Glutamatergic neuron (in vitro differentiated cells): ENCODE measurements at places on chromosomes 1 and 21.
A peak's percentile ranks its signal among the peaks of the same experiment; 100 is the strongest.

DNA sequence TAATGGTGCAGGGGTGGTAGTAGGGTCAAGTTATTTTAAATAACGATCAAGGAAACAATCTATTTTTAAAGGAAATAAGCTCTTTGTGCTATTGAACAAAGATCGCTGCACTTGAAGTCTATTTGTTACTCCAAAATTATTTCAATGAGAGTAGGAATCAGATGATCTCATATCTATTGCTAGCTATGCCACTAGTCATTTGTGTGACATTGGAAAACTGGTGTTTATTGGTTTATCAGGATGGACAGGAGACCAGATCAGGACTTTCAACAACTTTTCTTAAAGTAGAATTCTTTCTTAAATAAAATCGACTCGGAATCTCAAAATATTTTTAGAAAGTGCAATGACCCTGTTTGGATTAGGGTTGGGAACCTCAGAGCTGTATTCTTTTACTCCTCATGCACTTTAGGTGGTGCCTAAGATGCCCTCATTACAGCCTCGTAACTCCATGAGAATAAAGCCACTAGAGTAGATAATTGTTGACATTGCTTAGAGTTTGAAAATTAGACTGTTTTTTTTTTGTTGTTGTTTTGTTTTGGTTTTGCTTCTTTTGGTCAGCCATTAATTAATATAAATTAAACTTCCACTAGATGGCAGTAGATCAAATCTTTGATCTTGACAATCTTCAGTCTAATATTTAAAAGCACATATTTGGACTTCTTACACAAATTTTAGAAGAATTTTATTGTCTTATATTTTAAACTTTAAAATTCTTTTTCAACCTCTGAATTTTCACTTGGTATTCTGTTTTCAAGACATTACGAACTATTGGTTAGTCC lies 352.4 kb downstream of the USP25 start:
- no peak for DNase-seq

GRCh38 chr1:233614173-233614742 lies 352 bp downstream of the KCNK1 start:
- peak; percentile 53 for DNase-seq

DNA sequence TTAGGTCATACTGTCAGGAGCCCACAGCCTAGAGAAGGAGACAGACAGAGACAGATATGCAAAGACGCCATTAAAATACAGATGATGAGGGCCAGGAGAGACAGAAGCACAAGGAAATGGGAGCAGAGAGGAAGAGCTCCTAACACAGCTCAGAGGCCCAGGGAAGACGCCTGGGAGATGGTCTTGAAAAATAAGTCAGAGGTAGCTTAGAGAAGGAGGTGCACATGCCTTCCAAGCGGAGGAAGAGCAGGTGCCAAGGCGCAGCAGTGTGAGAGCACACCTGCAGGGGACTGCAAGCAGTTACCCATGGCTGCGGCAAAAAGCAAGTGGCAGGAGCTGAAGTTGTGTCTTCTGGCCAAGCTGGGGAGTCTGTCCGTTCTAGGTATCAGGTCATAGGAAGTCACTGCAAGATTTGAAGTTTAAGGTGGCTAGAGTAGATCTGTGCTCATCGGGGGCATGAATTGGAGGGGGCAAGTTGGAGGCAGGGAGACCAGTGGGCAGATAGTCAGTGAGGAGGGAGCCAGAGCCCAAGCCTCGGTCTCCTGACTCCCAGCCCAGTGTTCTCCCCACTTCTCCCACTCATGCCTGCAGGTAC lies 1.3 kb upstream of the TRABD2B start:
- no peak for DNase-seq

DNA sequence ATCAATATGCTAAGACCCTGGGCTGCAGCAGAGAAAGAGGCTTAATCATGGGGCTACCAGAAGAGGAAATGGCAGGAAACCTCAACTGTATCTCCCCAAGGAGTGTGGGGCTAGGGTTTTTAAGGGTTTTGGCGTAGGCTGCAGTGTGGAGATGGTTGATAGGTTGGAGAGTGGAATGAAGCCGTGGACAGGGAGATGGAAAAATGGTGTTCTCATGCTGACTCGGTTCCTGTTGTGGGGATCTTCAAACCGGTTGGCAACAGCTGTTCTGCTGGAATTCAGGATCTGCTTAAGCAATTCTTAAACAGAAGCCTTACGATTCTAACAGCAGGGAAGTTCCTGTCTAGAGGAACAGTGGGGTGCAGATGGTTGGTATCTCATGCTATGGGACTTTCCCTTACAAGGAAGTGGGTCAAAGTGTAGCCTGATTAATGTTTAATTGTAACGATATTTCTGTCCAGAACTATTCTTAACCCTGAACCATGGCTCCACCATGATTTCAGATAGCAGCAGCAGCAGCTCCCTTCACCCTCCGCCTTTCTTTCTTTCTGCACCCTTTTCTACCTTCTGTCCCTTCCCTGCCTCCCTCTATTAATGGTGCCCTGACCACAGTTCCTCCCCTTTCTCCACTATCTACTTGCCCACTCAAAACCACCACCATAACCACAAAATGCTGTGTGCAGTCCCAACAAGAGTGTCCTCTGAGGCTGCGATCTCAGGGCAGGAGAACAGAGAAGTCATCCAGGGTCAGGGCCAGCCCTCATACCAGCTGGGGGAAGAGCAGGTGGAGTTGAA lies 30.8 kb downstream of the RSPH1 start:
- DNase-seq, result no peak

- no peak for DNase-seq
These were observed 59.3 kb downstream of the PACC1 start for GRCh38 chr1:212355230-212355969.

DNA sequence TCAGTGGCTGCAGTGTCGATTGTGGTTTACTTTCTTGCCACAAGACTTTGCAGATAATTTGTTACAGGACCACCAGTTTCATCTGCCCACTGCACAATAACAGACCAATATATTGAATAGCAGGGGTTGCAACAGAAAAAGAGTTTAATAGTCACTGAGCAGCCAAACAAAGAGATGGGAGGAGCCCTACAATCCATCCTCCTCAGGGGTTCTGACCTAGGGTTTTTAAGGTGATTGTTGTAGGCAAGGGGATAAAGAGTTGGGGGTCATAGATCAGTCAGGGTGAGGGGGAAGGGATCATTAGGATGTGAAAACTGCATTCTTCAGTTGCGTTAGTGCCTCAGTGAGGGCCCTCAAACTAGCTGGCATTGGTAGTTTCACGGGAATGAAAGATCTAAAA lies 110.7 kb upstream of the OLFM3 start:
- no peak for DNase-seq

DNA sequence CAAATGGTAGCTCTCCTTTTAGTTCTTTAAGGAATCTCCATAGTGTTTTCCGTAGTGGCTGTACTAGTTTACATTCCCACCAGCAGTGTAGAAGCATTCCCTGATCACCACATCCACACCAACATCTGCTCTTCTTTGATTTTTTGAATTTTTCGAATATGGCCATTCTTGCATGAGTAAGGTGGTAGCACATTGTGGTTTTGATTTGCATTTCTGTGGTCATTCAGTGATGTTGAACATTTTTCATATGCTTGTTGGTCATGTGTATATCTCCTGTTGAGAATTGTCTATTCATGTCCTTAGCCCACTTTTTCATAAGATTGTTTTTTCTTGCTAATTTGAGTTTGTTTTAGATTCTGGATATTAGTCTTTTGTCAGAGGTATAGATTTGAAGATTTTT lies 84.6 kb upstream of the B3GALT2 start:
- DNase-seq, result no peak

GRCh38 chr21:32336711-32337110 lies 38.1 kb downstream of the MRAP start:
- no peak for DNase-seq

DNA sequence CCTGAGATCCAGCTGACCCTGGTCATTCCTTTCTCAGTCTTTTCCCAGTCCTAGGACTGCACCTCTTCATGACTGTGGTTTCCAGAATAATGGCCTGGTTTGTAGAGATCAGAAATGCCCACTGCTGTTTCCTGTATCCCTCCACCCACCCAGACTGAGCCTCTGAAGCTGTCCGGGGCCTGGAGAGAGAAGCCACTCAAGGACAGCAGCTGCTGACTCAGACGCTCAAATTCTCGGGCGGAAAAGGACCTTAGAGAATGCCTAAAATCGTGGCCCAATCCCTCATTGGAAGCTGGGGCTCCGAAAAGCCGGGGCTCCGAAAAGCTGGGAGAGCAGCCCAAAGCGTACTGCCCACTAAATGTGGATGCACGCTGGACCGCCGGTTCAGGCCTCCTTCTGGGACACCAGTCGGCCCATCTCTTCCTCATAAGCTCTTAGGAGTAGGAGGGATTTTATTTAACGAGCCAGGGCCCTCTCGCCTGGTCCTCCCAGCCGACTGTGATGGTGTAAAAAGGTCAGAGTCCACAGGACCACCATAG lies 7.8 kb upstream of the GPR61 start:
- DNase-seq, result no peak

DNA sequence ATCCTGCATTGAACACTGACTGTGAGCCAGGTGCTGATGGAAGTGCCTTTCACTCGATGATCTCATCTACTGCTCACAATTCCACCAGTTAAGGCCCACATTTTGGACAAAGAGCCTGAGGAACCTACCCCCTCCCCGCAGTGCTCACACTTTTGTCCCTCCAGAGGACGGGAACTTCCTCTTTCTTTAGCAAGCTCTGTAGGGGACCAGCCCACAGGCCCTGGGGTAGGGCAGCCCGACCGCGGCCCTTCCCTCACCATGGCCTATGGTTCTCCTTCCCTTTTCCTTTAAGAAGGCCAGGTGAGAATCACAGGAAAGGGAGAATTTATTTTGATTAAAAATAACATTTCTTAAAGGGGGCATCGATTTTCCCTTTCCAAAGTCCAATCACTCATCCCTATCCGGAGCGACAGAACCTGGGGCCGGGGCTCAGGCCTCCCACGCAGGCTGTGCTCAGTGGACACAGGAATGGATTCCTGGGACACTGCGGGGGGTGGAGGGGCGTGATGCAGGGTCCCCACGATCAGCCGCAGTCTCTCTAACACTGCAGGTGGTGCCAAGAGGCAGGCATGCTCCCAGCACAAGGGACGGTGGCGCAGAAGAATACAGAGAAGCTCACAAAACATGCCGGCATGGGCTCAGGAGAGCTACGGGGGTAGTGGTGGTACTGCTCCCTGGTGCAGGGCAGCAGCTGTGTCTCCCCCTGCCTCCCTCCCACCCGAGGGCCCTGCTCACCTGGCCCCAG lies 8.9 kb upstream of the KCNE1 start:
- DNase-seq, result no peak

DNA sequence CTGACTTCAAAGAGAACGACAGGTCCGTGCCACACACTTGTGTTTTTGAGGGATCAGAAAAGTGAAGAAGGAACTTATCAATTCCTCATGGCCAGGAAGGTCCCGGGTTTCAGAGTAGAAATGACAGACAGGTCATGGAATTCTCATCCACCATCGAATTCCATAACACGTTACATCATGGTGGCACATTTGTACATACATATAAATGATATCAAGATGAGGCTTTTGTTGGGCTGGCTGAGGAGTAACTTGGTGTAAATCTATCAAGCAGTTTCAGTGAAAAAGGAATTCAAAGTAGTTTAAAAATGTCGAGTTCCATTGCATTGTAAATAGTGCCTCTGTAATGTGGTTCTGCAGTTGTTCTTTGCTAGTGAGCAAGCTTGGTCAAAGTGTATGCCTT lies 22.9 kb upstream of the GNPAT start:
- no peak for DNase-seq

GRCh38 chr21:37392441-37392840 lies 25.9 kb downstream of the DYRK1A start:
- no peak for DNase-seq

DNA sequence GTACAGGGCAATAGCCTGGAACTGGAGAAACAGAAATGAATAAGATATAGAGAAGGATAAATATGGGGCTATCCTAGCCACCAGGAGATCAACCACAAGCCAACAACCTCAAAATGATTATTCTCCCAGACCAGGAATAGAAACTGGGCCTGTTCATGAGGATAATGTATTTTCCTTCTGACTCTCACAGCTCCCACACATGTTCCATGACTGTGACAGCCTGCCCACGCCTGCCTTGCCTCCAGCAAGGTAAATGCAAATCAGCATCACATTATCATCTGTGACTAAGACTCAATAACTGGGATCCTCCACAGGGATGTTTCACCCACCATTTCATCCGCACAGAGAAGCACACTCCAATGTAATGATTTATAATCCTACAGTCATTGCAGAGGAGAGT lies 3.3 kb downstream of the ENSA start:
- DNase-seq, result no peak

DNA sequence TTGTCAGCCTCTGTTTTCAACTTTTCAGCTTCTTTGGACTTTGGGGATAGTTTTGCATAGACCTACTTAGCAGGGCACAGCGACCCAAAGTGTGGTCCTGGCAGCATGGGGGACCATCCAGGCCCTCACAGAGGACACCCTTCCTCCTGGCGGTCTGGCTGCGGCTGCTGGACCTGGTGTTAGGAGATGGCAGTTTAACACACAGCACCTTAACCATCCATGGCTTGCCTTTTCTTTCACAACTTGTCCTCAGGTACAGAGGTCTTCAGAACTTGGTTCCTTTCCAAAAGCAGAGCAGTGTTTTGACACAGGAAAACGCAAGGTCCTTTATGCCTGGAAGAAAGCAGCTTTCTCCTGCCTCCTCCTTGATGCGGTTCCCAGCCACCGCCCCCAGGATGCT lies 68.1 kb downstream of the RHOU start:
- no peak for DNase-seq

DNA sequence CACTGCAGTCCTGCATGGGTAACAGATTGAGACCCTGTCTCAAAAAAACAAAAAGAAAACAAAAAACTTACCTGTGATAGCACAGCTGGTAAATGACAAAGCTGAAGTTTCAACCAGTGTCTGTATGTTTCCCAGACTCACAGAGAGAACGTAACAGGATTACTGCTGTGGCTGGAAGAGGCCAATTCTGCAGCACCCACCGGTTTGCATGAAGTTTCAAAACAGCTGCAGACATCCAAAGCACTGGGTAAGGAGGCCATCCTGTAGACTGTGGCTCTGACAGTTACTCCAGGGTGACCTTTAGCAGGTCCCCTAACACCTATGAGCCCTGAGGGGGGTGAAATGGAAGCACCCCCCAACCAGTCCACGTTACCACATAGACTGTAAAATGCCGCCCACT lies 7.5 kb downstream of the ID3 start:
- no peak for DNase-seq

DNA sequence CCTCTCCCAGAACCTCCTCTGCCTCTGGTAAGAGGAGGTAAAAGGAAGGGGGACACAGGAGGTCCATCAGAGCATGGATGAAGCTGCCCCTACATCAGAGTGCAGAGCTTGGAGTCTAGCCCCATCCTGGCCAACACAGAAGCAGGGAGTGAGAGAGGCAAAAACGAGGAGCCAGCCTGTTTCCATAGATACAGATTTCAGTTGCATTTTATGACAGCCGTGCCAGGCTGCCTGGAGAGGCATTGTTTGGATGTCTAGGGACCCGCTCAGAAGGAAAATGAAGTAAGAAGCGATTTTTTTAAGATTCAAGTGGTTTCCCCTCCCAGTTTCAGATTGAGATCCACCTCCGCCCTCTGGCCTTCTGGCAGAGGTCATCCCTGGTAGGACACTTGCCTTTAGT lies 11.5 kb upstream of the GJA8 start:
- DNase-seq, result no peak

DNA sequence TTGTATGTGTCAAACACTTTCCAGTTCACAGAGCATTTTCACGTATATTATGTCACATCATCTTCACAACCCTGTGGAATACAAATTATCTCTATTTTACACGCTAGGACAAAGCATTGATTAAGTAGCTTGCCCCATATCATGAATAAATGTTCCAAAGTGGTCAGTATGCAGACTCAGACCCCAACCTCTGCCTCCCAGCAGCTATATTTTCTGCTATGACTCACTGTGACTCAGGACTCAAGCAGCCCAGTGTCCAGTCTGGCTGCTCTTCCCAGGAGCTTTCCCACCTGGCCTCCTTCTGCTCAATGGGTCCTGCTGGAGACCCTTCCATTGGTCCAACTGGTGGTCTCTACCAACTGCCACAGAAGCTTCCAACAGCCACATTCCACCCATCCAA lies 56.0 kb upstream of the RAP1A start:
- DNase-seq, result no peak
